ENCODE measurements at places on chromosomes 5 and 9. TPM values are rescaled to one million over a fixed set of nuclear protein-coding genes. Genes with fewer than 3 reads are reported as not detected.
A peak's percentile ranks its signal among the peaks of the same experiment; 100 is the strongest.

ASPN gene
- total RNA-seq: 0.19 TPM

DNA sequence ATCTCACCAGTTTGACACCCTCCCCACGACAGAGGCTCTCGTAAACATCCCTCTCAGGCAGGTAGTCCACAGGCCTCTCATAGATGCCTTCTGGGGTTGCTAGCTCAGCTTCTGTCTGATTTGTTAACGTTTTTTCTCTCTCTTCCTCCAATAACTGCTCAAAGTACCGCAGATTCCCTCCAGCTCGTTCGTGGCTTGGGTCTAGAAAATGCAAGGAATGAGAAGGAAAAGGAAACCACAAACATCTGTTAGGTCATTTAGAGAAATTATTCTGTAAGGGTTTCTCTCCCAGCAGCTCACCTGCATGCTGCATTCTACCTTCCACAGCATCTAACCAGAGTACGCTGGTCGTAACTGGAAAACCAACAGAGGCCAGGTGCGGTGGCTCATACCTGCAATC lies 18.5 kb downstream of the P4HA2 start:
- DNase-seq: peak; percentile 63

DNA sequence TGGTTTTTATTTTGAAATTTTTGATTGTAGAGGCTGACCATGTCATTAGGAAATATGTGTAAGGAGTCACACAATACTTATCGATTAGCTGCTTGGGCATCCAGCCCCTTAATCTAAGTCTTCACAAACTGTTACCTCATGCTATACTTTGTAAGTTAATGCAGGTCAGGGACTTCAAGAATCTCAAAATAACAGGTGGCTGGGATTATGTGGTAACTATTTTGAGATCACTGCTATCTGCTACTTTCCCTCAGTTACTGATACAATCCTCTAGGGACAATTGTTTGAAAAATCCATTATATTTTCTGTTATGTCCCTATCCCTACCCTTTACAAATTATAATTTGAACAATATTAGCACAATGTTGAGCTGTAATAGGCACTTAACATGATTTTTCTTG lies 21.7 kb downstream of the FTMT start:
- DNase-seq: peak; percentile 61

GRCh38 chr5:74639807-74640449 lies 600 bp downstream of the ENC1 start:
- peak; percentile 67 for DNase-seq

- DNase-seq: peak; percentile 72
Measured at GRCh38 chr9:99445371-99445891, 223.3 kb downstream of the SEC61B start.

DNA sequence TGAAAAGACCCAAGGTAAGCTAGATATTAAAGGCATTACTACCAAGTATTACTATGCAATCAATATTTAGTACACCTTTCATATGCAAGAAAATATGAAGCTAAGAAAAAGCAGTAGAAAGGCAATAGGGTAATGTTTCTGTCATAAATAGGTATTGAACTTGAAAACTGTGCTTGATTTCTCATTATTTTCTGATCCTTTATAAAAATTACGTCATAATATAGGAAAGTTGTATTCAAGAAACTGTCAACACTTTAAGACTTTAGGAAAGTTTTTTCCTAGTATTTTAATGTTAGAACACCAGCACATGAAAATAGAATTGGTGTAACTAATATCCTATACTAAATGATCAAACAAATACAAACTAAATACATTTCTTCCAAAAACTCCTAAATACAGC lies 133.2 kb downstream of the EDIL3 start:
- DNase-seq: no peak

DNA sequence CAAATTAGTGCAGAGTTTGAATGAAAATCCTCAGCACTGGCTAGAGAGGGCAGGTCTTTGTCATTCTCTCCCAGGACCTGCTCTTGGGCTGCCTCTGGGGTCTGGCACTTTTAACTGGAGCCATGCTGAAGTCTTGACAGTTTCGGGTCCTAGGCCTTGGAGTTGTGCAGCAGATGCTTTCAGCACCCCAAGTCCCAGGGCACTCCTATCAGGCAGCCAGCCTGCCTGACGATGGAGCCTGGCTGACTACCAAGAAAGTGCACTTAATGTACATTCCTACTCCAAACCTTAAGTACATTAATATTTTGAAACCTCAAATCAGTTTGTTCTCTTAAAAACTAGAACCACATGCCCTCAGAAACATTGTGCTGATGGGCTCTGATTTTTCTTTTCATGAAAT lies 69.3 kb upstream of the CXCL14 start:
- DNase-seq: no peak

GRCh38 chr5:101260857-101261256 lies 357.8 kb upstream of the ST8SIA4 start:
- DNase-seq: no peak
